ENCODE measurements at places on chromosomes 5 and 9.

GRCh38 chr5:83973925-83974815, 253.5 kb upstream of the HAPLN1 start:
- no peak for DNase-seq

DNA sequence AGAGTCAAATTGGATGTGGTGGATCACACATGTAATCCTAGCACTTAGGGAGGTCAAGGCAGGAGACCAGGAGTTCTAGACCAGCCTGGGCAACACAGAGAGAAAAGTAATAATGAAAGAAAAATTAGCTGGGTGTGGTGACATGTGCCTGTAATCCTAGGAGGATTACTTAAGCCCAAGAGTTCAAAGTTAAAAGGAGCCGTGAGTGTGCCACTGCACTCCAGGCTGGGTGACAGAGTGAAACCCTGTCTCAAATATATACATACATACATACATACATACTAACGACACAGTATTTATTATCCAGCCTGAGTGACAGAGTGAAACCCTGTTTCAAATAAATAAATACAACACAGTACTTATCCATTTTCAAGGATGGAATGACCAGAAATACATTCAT, 180.3 kb downstream of the BNC2 start:
- DNase-seq, result no peak

GRCh38 chr5:173895401-173896165, 7.4 kb downstream of the CPEB4 start:
- DNase-seq, result no peak

- DNase-seq, result no peak
These were observed 13.8 kb downstream of the AOPEP start for GRCh38 chr9:94740145-94740840.

GRCh38 chr5:100668511-100668910, 133.3 kb downstream of the FAM174A start:
- DNase-seq, result no peak

- DNase-seq, result no peak
These were observed 3.4 kb downstream of the SKP2 start for GRCh38 chr5:36155291-36155690.

DNA sequence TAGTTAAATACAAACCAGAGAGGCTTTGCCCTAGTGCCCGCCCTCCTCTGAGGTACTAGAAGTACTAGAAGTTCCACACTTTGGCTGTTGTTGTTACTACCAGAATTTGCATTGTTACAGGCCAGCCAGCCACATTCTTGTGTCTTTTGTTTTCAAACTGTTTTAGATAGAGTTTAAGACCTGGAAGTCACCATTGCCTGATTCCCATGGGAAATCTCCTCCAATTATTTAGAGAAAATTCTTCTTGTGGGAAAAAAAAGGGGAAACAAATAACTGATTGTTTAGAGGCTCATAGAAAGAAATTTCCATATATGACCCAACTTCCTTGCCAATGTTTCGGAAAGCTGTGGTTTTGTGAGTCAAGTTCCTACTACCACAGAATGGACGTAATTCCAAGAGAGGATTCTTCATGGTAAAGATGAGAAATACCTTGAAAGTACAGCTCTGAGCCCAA, 252.2 kb downstream of the GOLPH3 start:
- DNase-seq, result no peak

DNA sequence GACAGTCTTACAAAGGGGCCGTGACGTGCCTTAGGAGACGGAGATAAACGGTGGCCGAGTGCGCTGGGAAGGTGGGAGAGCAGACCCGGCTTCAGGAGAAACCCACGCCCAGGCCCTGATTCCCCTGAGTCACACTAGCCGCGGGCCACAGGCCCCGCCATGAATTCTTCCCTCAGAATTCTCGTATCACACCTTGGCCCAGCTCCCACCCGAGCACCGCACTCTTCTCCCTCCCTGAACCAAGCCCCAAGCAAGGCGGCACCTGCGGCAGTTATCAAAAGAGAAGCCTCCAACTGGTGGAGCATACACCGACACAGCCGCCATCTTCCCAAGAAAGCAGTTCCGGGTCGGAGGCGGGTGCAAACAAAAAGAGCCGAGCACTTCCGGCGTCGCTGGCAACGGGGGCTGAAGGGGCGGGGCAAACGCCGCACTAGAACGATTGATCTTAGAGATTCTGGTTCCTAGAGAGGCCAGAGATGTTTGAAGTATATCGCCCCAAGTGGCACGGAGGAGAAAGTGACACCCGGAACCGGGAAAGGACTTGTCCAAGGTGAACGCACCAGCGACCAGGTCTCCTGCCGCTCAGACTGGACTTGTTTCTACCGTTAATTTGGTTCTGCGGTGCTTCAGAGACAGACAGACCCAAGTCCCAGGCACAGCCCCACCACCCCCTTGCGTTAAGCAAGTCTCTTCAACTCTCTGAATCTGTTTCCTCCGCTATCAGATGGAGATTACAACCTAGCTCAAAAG, at the start of gene PSMB7:
TSS of gene PSMB7 (minus strand) at position 341 of the 750 bp plus-strand sequence. CDS start at position 324, 17 bp downstream.
- DNase-seq, result peak; percentile 99

- no peak for DNase-seq
These were observed 440.5 kb upstream of the ADAMTS16 start for GRCh38 chr5:4699592-4699991.

GRCh38 chr5:40405230-40405629, 274.5 kb upstream of the PTGER4 start:
- DNase-seq, result no peak

GRCh38 chr9:135968601-135969000, 7.4 kb upstream of the UBAC1 start:
- DNase-seq, result no peak

- peak; percentile 80 for DNase-seq
These were observed 779 bp upstream of the CTNNA1 start for GRCh38 chr5:138752341-138752950.

GRCh38 chr5:117999939-118000549, 988.3 kb downstream of the DTWD2 start:
- DNase-seq, result no peak

GRCh38 chr5:312845-313244, 8.7 kb upstream of the AHRR start:
- no peak for DNase-seq

DNA sequence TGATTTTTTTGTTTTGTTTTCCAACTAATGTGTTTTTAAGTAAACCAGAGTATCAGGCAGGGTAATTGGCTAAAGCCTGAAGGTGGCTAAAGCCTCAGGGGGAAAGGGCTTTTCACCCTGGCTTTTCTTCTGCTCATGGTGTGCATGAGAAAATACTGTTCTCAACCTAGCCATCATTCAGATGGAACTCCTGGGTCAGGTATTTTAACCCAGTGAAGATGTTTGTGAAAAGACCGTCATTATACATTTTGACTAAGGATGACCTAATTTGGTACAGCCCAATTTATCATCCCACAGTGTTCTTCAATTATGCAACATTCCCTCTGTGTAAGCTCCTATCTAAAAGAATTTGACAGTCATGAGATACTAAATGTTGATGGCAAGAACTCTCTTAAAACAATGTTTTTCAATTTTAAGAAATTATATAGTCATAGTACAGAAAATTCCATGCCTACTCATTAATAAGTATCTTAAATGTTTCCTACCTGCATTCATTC, 209.5 kb upstream of the TARS1 start:
- no peak for DNase-seq

DNA sequence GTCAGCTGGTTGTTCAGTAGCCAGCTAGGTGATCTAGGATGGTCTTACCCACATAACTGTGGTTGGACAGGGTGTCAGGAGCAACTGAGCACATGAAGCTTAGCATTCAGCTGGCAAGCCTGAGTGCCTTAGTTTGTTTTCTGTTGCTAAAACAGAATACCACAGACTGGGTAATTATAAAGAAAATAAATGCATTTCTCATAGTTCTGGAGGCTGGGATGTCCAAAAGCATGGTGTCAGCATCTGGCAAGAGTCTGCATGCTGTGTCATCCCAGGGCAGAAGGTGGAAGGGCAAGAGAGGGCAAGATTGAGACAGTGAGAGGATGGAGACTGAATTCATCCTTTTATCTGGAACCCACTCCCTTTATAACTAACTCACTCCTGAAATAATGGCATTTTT, 921.5 kb downstream of the TLE4 start:
- DNase-seq, result no peak

DNA sequence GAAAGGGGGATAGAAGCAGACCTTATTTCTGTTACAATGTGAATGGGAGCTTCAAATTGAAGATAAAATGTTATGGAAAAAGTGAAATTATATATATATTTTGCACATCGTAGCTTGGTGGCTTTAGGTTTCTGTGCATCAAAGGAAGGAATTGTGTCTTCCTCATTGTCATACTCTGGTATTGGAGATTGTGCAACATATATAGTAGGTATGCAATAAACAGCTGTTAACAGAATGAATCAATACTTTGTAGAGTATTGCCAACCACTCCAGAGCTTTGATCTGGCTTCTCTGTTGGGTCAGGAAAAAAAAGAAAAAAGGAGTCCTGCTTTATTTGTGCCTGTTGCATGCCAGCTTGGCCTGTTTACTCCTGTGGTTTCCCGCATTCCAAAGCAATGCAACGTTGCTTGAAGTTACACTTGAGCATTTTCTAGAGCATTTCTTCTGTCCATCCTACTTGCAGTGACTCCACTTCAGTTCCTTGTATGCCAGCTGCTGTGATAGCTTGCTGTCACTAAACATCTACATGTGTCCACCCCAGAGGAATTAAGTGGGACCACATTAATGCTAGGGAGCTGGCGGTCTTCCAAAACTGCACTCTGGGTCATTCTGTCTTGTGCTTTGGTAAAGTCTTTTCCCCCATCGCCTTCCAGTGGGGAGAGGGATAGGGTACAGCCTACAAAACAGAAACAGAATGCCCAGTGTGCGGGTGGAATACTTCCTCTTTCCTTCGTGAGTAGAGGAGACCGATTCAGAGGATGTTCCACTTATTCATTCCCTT, 62.0 kb upstream of the MEF2C start:
- DNase-seq, result no peak

DNA sequence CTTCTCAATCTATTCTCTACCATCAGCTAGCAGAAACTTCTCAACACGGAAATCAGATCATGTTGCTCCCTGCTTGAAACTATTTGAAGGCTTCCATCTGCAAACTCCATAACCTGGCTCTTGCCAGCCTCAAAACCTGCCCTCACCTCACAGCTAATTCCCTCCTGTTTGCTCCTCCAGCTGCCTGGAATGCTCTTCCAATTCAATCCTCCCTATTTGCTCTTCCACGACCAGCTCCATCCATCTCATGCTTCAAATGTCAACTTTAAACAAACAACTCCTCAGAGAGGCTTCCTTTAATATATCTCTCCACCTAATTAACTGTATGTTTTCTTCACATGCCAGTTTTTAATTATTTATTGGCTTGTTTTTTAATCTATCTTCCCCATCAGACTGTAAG, 1.5 kb downstream of the PLAA start:
- no peak for DNase-seq

DNA sequence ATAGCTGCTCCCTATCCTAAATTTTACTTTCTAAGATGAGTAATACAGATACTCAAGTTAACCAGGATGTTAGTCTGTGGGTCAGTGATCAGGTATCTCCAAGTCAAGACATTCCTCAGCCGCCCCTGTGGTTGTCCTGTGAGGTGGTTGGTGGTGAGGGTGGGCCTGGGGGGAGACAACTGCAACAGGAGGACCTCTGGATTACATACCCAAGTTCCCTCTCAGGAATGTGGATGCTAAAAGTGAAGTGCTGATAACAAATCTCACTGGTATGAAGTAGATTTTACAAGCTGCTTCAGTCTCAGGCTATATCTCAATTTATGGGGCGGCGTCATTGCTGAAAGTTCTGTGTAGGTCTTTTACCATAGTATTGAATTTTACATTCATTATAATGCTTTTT, 38.3 kb downstream of the SLC1A3 start:
- no peak for DNase-seq

DNA sequence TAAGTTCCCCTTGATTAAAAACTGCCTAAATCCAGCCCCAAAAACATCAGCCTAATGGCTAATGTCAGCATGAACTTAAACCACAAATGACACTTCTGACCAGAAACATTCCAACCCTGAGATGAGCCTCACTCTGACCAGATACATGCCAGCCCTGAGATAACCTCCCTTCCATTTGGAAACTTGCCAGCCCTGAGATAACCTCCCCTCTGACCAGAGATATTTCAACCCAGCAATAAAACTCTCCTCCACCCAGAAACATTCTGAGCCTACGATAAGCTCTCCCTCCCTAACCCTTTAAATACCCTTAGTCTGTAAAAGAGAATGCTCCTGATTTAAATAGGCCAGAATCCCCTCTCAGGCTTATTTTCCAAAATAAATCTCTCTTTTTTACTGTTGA, 1035.7 kb upstream of the NUDT12 start:
- DNase-seq, result no peak

GRCh38 chr9:68416936-68417564, 60.6 kb downstream of the PGM5 start:
- peak; percentile 12 for DNase-seq

DNA sequence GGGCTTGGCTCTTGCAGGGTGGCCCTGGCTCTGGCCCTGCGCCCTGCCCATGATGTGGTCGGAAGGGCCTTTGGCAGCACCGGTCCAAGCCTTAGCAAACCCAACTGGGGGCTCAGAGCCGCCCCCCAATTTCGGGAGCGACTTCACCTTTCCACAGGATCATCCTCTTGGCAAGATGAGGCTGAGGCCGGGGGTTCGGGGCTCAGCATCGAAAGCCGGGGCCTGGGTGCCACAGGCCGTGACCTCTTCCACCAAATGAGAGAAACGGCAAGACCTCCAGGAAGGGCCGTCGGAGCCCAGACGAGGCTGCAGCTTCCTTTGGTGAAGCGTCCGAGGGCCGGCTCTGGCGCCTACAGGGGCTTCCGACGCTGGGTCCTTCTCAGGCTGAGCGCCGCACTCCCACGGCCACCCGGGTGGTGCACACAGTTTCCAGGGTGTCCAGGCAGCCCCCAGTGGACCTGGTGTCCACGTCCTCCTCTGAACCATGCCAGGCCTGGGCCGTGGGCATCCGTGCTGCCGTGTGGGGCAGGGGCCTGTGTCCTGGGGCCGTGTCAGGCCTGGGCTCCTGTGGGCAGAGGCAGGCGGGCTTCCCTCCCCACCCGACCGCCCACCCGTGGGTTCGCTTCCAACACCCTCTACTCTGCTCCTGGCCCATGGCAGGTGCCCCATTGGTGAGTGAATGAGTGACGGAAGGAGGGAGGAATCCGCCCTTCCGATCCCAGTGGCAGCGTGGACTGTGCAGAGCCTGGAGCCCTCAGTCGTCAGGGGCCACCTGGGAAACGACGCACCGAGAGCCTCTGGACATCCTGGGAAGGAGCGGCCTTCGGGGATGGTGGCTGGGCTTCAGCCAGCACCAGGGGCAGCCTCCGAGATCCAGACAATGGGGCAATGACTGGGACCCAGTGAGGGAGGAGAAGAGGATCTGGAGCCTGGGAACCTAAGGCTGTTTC, 5.2 kb upstream of the AGPAT2 start:
- no peak for DNase-seq

GRCh38 chr5:80139466-80139972, 104.4 kb downstream of the THBS4 start:
- DNase-seq, result no peak

- no peak for DNase-seq
These were observed 32.1 kb upstream of the MAP3K1 start for GRCh38 chr5:56783261-56783660.

- no peak for DNase-seq
These were observed 79.7 kb downstream of the ELAVL2 start for GRCh38 chr9:23746317-23746716.

GRCh38 chr9:8589476-8589875, 789.9 kb upstream of the DMAC1 start:
- no peak for DNase-seq

Measured in T47D (cell line).